ENCODE measurements at places on chromosomes 7 and 10.

- DNase-seq, result no peak
Measured at GRCh38 chr7:84912993-84913635, 273.7 kb downstream of the SEMA3D start.

DNA sequence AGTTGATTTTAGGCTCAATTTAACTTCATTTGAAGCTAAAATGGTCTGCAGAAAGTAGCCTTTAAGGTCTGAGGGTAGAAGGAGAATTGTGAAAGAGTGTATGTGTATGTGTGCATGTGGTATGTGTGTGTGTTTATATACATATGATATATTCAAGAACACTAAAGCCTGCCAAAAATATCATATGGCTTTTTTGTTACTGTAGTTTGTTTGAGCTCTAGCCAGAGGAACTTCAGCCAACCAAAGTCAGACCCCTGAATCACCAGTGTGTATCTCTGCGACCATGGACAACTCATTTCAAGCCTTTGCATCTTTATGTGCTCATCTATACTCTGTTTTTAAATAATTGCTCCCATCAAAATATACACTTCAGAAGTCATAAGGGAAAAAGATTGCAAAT lies 58.4 kb upstream of the HDAC9 start:
- DNase-seq, result no peak

- no peak for DNase-seq
Measured at GRCh38 chr10:98276311-98276710, 8.3 kb upstream of the LOXL4 start.

GRCh38 chr7:77699056-77699455 lies 2.8 kb downstream of the RSBN1L start:
- no peak for DNase-seq

GRCh38 chr7:38512704-38513103 lies 118.5 kb downstream of the AMPH start:
- DNase-seq, result no peak

GRCh38 chr10:128915630-128916029 lies 551.4 kb upstream of the MGMT start:
- no peak for DNase-seq

DNA sequence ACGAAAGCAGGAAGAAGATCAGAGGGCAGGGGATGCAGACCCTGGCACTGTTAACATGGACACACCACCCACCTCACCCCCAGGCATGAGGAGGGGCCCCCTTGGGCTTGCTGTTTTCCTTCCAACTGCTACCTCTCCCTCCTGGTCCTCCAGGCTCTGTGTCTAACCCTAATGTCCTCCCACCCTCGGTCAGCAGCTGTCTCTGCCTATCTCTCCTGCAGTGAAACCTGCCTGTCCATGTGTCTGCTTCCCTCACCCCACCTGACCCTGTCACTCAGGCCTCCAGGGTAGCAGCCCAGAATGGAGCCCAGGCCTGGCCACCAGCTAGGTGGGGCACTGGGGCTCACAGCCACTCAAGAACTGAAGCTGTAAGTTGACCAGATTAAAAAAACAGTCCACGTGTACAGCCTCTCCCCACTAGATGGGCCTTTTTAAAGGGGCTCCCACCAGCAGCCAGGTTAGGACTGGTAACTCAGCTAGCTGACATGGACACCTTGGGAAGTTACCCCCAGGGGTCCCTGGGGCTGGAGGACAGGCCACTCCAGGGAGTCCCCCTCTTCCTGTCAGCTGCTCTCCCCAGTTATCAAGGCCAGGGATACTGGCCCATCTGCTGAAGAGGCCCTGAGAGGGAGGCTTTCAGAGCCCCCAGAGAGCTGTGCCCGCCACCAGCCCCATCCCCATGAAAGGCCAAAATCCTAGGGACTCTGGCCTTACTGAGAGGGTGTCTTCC lies 1.5 kb downstream of the SMARCD3 start:
- DNase-seq, result no peak

DNA sequence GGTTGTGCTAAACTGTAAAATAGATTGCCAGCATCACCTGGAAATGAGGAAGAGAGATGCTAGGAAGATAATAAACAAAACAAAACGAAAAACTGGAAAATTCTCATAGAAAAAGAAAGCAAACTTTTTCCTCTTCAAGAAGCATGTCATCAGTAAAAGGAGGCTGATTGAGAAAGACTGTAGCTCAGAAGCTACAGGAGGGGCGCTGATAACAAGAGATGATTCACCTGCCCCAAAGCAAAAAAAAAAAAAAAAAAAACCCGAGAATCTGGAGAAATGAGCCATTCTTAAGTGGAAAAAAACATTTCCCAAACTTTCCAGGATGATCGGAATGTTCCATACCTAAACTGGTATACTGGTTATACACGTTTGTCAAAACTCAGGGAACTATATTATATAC lies 130.5 kb upstream of the C1QL3 start:
- no peak for DNase-seq

DNA sequence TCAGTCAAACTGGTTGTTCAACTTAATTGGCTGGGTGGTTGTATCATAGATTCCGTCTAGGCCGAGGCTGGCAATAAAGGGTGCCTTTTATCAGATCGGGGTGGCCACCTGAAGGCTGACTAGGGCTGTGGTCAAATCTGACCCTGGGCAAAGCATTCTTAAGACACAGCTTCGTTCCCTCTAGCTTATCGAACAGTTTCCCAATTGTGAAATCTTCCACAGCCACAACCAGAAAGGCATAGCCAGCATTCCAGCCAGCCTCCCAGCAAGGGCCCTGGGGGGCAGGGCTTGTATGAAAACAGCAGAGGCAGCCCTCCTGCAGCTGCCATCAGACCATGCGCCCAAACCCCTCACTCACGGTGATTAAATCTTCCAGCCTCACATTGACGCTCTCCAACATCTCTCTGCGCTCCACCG lies 42.5 kb upstream of the TMEM213 start:
- DNase-seq, result no peak

DNA sequence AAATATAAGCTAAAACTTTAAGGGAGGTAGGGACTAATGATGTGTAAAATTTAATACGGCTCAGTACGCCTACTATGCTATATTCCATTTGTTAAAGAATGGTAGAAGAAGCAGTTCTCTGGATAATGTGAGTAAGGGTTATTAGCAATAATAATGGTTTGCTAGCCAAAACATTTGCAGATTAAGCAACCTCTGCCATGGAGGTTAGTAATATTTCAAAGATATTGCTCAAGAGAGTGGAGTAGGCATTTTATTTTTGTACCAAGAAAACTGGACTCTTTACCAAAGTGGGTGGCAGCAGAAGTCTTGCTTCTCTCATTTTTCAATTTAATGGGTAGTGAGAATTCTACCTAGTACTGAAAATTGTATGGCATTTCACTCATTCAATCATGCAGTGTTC lies 158.9 kb upstream of the TMEM106B start:
- DNase-seq, result no peak

DNA sequence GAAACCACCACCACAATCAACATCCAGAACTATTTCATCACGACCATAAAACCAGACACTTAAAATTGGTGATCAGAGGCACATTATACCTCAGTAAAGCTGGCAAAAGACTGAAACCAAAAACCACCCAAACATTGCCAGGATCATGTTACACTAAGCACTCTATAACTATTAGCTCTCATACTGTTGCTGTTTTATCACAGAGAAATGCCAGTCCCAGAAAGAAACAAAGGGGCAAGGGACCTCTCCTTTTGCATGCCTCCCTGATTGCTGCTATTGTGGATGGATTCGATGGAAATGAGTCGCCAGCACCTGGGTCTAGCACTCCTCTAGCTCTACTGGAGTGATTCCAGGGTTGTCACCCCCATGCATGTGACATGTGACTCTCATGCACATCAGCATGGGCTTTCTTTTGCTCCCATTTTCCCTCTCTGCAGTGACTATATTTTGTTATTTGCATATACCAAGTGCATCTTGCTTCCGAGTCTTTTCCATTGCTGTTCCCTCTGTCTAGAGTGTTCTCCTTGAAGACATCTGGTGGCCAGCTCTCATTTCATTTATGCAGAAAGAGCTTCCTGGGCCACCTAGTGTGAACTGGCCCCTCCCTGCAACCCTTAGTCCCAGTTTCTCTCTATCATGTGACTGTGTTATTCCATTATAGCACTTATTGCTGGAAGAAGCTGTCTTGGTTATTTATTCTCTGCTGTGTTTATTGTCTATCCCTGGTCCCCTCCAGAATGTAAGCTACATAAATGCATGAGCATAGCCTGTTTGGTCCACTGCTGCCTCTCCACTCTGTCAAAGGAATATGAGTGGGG lies 300.6 kb downstream of the PLXNA4 start:
- DNase-seq, result no peak

DNA sequence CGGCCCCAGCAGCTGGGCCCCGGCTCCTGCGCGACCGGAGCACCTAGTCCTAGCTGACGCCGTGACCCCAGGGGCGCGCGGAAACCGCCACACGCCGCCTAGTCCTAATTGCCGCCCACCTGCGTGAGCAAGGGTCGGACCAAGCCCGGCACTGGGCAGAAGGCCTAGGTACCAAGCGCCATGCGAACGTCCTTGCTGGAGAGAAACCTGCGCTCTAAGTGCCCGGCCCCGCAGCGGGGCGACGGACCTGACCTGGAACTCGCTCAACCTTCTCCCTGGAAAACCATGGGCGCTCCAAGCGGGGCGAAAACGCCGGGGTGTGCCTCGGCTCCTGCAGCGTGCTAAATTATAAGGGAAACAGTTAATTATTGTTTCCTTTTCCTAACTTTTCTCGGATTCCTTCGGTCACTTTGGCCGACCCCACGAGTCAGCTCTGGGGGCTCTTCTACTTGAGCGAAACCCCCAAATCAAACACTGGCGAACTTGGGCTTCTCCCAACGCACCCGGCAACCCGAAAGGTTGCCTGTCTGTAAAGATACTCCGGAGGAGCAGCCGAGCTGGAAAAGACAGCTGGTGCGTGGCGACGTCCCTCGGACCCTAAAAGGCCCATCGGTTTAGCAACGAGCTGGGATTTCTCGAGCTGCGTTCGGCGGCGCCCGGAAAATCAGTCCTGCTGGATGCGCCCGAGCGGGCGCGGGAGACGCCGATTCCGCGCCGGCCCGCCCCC lies 5.3 kb upstream of the EBF3 start:
- DNase-seq, result no peak

DNA sequence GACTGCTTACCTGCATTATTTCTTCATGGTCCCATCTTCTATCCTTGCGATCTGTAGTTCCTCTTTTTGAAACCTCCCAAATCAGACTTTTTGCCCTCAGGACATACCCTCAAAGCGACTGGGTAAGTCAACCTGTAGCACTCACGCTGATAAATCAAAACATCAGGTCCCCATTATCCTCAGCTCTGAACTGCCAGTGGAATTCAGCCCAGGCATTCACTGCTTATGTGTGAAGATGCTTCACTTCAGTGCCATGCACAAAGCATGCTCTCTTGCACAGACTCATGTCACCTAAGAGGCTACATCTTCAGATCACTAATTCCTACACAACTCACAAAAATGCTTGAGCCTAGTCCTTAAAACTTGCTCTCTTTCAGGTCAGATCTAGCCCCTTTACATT lies 283.6 kb upstream of the KLF6 start:
- no peak for DNase-seq

DNA sequence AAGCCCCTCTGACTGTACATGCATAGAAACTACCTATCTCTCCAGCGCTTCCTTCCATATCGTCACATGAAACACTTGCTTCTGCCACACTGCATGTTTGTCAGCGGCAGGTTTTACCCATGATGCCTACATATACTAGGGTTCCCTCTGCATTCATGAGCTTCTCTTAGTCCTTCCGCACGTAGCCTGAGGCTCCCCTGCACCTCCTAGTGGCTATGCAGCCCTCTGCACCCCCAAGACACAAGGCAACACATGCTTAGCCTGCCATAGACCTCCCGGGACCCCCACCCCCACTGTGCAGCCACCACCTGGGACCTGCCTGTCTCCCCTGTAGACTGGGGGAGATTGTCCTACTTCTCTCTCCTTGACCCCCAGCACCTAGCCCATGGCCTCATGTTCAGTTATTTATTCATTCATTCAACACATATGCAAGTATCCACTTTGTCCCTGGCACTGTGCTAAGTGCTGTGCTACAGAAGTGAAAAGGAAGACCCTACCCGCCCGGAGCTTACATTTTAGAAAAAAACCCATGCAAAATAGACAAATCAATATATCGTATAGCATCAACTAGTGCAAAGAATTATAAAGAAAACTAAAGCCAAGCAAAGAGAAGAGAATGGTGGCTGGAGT lies 23.5 kb downstream of the TMEM273 start:
- DNase-seq, result no peak

- no peak for DNase-seq
Measured at GRCh38 chr10:50567384-50567783, 56.4 kb downstream of the SGMS1 start.

DNA sequence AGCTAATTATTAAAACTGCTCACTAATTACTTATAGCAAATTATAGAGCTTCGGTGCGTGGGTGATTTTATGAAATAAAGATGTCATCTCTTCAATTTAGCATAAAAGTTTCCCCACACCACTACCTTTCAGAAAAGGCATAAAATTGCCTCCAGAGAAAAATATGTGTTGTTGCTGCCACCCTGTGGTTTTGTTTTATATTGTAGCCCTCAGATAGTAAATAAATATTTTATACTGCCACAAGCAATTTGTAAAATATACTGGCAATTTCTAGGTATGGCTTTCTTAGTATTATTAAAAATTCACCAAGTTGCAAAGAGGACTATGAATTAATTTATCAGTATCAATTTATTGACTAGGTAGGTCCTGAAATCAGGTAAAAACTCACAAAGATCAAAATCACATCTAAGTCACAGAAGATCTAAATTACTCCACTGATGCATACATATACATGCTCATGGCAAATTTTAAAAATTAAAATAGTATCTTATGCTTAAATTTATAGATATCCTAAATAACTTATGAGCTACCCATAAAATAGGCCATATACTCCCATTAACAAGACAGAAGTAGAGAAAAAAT lies 26.5 kb downstream of the ASNS start:
- DNase-seq, result no peak

DNA sequence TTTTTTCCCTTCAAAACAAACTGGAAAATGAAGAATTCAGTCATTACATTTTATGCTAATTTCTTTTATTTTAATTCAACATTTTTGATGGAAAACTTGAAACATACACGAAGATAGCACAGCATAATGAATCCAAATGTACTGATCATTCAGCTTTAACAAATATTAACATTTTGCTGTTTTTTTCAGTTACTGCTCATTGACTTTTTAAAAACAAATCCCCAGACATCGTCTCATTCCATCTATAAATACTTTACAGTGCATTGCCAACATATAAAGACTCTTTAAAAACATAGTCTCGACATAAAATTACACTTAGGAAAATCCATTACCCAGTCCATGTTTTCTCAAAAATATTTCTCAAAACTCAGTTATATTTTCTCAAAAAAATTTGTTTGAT lies 452.3 kb downstream of the GALNT17 start:
- no peak for DNase-seq

DNA sequence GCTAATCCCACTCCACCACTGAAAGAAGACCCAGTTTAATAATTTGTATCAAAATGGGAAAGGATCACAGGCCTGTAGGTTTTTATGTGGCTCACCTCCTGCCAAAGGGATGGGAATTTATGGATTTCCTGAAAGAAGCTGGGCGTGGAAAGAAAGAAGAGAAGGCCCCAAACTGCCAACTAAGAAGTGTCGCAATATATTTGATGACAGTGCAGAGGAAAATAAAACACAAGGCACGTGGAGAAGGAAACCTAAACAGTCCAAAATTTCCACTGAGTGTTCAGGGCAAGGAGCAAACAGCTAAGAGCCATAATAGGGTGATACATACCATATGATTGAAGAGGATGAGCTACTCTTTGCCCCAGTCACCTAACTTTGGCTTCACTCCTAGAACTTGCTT lies 667.2 kb downstream of the GATA3 start:
- no peak for DNase-seq

GRCh38 chr10:107481881-107482280 lies 317.4 kb upstream of the SORCS1 start:
- no peak for DNase-seq

Data from activated CD8-positive, alpha-beta memory T cell treated with anti-CD3 and anti-CD28 coated beads for 1 hour (primary cell).